ENCODE measurements at places on chromosomes 1 and 21.

GRCh38 chr1:29585656-29586055, 349.3 kb downstream of the PTPRU start:
- DNase-seq: no peak

DNA sequence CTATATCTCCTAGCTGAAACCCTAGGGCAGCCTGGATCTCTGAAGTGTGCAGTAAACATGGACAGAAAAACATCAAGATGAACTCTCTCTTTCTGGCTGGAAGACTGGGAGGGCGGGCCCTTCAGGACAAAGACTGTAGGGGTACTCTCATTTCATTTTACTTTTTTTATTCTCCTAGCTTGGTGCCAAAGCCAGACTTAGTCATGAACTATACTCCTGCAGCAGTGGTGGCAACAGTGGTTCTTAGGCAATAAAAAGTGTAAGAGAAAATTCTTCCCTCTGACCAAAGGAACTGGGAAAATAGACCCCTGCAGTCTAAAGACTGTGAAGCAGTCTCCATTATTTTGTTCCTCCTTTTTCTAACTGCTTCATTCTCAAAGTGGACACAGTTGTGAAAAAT, 213.8 kb upstream of the JUN start:
- DNase-seq: no peak

GRCh38 chr1:230351514-230351913, 74.6 kb downstream of the PGBD5 start:
- no peak for DNase-seq

- DNase-seq: no peak
Observed at GRCh38 chr21:26686278-26686677, 113.2 kb upstream of the CYYR1 start.

DNA sequence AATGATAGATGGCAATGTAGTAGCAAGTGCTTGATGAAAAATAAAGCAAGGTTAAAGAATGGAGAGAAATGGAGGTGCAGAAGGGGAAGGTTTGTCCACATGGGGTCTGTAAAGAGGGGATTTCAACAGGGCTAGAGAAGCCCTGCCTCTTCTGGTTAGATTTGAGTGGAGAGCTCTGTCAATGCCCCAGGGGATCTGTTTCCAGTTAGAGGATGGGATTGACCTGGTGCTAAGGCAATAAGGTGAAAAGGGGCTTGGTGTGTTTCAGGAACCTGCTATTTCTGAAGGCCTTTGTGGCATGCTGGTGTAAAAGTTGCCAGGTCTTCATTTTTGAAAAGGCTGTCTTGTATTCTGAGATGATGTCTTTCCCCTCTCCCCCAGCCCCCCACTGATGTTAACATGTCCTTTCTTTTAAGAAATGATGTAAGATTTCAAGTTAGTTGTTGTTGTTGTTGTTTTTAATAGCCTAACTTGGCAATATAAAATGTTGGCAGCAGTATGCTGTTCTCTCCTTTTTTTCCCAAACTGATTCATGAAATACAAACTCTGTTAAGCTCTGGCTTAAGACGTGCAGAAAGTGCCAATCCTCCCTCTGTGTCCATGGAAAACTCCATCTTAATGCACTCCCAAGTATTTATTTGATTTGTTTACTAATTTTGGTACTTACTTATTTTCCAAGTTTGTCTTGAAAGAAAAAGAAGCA, 370.3 kb upstream of the ADGRL2 start:
- no peak for DNase-seq

DNA sequence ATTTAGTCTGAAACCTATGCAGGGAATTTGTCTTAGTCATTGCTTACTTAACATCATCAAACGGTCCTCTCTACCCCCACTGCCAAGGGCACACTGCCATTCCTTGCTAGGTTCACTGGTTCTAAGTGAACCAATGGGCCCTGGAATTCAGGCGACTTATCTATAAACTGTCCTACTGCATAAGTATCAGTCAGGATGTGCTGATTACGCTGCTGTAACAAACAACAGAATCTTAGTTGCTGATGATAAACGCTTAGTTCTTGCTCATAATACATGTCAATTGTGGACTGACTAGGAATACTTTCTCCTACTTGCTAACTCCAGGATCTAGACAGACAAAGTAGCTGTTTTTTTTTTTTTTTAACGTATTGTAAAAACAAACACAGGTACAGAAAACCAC, 136.1 kb downstream of the PRDM2 start:
- DNase-seq: no peak

- DNase-seq: no peak
Observed at GRCh38 chr1:1110561-1110971, 5.3 kb downstream of the C1orf159 start.

DNA sequence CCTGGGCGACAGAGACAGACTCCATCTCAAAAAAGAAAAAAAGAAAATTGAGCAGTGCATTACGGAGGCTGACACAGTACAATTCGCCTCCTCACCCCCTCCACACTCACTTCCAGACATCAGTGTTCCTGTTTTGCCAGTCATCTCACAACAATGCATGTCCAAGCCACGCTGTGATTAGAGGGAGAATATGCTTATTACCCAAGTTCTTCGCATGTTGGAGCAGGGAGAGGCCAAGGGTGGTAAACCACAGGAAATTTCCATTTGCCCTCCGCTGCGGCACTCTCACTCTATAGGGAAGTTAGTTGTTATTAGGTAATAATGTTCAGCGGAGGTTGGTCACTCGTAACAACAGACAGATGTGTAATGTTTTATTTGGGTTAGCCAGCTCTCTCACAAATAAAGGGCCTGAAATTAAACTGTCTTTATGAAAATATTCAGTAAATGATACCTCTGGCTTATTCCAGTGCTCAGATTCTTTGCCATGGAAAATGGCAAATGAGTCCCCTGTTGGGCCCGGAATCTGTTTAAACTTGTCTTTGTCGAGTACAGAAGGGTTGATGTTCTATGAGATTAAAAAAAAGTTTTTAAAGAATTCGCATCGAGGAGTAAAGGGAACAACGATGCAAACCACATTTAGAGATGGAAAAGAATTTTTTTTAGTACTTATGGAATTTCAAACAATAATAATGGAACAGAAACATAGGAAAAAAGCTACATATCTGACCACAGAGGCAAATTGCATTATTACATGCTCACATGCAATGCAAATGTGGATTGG, 33.1 kb downstream of the KCNJ15 start:
- DNase-seq: no peak

- no peak for DNase-seq
Observed at GRCh38 chr1:156320560-156320959, 17.5 kb downstream of the CCT3 start.

- DNase-seq: no peak
Observed at GRCh38 chr1:223678841-223679240, 13.3 kb upstream of the CAPN8 start.

DNA sequence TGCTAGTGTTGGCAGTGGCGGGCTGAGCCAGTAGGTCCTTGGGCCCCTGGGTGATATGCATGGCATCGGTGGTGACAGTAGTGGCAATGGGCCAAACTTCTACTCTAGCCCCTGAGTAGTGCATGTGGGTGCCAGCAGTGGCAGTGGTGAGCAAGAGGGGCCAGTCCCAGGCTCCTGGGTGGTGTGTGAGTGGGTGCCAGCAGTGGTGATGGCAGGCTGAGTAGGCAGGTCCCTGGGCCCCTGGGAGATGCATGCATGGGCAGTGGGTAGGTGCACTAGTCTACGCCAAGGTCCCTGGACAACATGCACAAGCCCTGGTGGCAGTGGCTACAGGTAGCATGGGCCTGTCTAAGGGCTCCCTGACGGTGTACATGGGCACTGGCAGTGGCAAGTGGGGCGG, 24.6 kb upstream of the TTC22 start:
- no peak for DNase-seq
